ENCODE measurements at places on chromosomes 5 and 9.
A peak's percentile ranks its signal among the peaks of the same experiment; 100 is the strongest.

- no peak for DNase-seq
These were observed 95.4 kb upstream of the DAB2 start for GRCh38 chr5:39520232-39520572.

- DNase-seq = no peak
These were observed 195.3 kb upstream of the MVB12B start for GRCh38 chr9:126131066-126132010.

DNA sequence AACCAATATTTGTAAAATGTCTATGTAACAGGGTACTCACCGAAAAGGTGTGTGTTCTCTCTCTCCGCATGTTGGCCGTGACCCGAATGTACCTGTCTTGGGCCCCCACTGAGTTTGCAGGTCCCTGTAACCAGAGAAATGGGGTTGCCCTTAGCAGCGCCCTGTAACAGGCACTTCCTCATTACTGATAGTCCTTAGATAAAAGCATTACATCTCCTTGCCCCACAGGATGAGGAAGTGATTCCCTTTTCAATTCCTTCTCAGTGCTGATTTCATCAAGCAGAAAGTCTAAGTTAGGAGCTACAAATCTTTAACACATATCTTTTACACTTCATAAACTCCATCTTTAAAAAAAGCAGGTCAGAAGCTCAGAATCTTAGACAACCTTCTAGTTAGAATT is 15.2 kb upstream of the HMHB1 start:
- DNase-seq = no peak

- no peak for DNase-seq
These were observed 6.9 kb downstream of the GMCL2 start for GRCh38 chr5:178180141-178180863.

DNA sequence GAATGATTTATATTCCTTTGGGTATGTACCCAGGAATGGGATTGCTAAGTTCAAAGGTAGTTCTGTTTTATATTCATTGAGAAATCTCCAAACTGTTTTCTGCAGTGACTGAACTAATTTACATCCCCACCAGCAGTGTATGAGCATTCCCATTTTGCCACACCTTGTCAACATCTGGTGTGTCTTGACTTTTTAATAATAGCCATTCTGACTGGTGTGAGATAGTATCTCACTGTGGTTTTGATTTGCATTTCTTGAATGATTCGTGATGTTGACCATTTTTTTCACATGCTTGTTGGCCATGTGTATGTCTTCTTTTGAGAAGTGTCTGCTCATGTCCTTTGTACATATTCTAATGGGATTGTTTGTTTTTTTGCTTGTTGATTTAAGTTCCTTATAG is 421.5 kb downstream of the KIAA0825 start:
- DNase-seq = no peak

- DNase-seq = no peak
These were observed 16.3 kb upstream of the RAD23B start for GRCh38 chr9:107266624-107267368.

DNA sequence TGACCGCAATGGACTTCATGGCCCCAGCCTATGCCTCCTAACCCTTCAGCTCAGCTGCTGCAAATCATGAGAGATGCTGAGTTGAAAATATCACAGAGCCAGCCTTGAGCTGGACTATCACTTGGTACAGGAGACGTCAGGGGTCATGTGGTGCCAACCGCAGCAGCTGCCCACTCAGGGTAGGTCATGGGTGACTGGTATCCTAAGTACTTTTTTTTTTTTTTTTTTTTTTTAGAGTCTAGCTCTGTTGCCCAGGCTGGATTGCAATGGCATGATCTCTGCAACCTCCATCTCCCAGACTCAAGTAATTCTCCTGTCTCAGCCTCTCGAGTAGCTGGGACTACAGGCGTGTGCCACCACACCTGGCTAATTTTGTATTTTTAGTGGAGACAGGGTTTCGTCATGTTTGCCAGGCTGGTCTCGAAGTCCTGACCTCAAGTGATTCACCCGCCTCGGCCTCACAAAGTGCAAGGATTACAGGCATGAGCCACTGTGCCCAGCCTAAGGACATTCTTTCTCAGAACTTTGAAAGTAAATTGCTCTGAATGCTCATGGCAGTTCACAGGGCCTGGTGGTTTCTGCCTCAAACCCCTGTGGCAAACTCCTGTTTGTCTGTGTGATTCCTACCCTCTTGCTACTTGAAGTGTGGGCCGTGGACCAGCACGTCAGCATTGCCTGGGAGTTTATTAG is 21.3 kb downstream of the WWC1 start:
- DNase-seq = no peak

DNA sequence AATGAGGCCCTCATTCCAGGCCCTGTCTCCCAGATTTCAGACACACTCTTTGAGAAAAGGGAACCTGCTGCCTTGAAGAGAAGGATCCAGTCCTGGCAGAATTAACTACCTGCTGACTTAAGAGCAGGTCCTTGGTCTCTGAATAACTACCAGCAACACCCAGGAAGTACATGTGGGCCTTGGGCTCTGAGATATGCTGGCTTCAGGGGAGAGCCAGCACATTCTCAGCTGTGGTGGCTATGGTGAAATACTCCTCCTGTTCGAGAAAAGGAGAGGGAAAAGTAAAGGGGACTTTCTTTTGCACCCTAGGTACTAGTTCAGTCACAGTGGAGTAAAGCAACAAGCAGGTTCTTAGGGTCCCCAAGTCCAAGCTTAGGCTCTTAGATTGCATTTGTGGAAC is 120.0 kb downstream of the HMHB1 start:
- no peak for DNase-seq

DNA sequence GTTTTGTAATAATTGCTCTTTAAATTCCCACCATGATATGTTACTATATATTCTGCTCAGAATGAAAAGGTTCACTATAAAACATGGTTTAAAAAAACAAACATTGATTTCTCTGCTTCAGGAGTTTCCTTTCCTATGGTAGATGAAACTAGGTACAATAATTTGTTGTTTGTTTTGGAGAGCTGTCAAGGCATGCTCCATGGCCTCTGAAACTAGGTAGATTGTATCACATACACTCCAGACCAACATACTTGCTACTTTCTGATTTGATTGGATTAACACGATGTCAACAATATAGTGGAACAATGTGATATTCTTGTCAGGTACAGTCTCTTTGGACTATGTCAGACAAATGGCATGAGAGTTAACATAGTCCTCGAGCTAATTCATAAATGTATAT is 452.7 kb upstream of the CDH9 start:
- no peak for DNase-seq

- DNase-seq = no peak
These were observed 26.3 kb upstream of the ISCA1 start for GRCh38 chr9:86308687-86309086.

GRCh38 chr9:9598723-9599122 is 1014.1 kb downstream of the PTPRD start:
- DNase-seq = no peak

DNA sequence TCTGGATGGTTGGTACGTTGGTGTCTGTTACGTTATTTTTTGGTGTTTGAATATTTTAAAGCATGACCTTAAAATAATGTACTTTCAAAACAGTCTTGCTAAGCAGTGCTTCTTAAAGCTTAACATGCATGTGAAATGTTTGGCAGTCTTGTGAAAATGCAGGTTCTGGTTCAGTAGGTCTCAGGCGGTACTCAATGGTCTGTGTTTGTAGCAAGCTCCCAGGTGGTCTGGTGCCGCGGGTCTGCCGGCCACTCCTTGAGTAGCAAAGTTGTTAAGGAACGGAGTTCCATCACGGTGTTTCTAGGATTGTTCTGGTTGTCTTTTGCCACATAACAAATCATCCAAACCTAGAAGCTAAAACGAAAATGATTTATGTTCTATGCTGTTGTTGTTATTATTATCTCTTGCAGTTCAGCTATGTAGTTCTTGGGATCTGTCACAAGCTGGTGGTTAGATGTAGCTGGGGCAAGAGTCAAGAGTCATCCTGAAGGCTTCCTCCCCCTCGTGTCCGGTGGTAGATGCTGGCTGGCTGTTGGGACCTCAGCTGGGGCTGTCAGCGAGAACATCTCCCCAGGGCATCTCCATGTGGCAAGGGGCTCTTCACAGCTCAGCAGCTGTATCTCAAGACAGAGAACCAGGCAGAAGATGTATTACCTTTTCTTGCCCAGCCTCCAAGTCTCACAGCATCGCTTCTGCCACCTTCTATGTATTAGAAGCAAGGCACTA is 186.8 kb downstream of the PALM2AKAP2 start:
- DNase-seq = no peak

- no peak for DNase-seq
These were observed 740.3 kb upstream of the CDH6 start for GRCh38 chr5:30453168-30453567.

DNA sequence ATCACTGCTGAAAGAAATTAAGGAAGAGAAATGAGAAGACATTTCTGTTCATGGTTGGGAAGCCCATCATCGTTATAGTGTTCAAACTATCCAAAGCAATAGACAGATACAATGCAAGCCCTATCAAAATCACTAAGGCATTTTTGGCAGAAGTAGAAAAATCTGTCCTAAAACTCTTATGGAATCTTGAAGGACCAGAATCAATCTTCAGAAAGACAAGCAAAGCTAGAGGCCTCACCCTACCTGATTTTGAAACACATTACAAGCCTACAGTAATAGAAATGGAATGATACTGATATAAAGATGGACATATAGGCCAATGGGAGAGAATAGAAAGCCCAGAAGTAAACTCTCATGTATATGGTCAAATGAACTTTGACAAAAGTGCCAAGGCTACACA is 4.9 kb upstream of the IFNA21 start:
- DNase-seq = no peak

DNA sequence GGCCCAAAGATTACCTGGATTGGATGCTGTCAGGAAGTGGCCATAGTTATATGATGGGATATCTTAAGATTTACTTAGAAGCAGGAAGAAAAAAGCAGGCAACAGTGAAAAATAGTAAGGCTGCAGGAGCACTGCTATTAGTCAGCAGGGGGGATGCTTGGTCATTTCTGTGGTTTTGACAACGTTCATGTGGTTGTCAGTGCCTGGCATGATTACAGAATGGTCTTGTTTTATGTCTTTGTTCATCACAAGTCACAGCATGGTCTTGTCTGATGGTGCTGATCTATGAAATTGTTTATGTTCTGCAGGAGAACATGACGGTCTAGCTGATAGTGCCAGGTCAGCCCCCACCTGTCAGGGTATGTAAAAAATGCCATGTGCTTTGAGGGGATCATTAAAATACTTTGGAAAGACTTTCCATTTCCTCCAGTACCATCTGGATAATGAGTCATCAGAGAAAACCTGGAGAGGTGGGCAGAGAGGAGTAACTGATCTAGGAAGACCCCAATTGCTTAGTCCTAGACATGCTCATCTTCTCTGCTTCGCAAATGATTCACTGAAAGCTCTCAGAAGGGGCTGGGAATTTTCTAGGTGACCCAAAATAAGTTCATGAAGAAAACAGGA is 48.5 kb downstream of the PLGRKT start:
- DNase-seq = peak; percentile 24

DNA sequence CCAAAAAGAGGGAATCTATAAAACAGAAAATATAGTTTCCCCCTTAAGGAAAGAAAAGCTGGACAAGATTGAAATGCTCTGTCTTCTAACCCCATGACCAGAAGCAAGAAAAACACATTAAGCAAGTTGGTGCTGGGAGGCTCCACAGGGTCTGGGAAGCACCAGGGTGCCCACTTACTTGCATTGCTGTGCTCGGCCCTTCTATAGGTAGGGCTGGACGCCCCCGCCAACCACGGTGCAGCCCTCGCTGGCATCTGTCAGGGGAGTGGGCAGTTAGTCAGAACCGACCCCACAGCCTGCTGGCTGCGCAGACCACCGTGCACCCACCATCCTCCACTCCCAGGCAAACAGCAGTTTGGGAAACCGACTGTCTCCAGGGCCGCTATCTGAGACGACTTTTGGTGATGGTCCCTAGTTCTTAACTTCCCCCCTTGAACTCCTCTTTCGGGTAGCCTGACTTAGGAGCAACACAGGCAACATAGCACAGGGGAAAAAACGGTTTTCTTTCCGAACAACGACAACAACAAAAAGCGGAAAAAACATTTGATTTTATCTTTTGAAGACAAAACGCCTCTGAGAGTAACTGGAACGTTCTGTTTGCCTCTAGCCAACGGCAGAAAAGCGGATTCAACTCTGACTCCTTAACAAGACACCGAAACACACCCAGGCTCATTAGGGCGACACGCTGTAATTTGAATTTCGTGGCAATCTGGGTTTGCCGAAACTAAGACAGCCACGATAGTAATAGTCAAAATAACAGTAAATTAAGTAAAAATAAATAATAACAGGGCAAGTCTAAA is 3.9 kb downstream of the IRX2 start:
- no peak for DNase-seq

DNA sequence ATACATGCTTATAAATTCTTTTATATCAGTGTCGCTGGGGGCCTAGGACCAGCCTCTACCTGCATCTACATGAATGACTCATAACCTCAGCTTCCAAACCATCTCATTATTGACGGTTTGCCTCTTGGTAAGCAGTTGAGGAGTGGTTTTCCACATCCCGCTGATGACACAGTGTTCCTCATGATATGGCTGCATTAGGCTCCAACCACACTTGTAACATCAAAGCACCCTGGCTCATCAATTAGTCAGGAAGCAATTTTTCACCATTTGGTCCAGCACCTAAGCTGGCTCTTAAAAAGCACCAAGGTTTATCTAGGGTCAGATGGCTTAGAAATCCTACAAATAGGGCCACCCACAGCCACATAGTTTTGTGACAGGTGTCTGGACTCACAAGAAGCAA is 402.4 kb downstream of the ARHGEF28 start:
- DNase-seq = no peak

DNA sequence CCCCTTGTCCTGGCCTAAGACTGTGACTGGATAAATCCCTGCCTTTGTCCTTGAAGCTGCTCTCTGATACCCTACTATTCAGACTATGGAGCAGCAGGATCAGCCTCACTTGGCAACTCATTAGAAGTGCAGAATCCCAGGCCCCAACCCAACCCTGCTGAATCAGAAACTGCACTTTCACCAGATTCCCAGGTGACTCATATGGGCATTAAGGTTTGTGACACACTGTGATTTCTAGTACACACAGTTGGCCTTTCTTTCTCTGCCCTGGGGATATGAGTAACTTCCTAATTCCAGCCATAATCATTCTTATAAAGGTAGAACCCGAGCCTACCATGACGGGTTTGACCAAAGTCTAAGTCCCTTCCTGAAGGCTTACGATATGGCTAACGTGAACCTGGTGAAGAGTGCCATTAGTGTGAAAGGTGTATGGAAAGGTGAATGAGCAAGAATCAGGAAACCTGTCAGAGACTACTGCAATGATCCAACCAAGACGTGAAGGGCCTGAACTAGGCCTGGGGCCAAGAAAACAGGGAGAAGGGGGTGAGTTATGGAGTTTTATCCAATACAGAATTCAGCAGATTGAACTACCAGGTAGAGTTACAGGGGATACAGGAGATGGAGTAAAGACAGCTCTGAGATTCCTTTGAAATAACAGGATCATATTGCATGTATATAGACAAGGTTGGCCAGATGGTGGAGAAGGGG is 533.0 kb downstream of the BNC2 start:
- DNase-seq = no peak

- DNase-seq = no peak
These were observed 22.2 kb upstream of the CXCL14 start for GRCh38 chr5:135600971-135601381.

GRCh38 chr9:127116088-127116726 is 6.2 kb downstream of the ANGPTL2 start:
- DNase-seq = no peak

Measured in KG1 (cell line).